ENCODE measurements at places on chromosomes 4 and X. TPM values are rescaled to one million over a fixed set of nuclear protein-coding genes. Genes with fewer than 3 reads are reported as not detected.

Gene CFAP99
- 0.64 TPM for polyA plus RNA-seq

DNA sequence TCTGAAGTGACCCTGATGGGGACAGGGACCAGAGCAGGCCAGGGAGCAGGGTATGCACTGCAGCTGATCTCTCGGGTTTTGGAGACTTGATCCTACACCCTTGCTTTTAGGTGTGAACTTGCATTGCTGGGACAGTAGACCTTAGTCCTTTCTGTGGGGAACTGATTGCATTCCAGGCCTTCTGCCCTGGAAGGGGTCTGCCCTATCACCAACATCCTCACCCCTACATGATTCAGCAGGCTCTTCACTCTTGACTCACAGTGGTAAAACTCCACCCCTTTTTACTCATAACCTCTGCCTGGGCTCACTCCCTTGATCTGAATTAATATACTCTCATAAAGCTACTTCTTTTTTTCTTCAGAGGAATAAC is 6.6 kb upstream of the DDX60L start:
- no peak for DNase-seq

DNA sequence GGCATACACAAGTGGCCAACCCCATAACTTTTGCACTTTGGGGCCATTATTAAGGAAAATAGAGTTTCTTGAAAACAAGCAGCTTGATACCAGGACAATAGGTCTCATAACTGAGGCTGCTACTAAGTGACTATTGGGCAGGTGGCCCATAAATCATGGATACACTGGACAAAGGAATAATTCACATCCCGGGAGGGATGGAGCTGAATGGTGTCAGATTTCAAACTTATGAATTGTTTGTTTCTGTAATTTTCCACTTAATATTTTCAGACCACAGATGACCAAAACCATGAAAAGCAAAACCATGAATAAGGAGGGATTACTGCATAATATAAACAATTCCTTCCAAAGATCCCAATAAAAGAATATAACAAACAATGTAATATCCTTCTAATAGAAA is 114.4 kb downstream of the WDFY3 start:
- no peak for DNase-seq

Gene HTN3
- polyA plus RNA-seq = not detected

DNA sequence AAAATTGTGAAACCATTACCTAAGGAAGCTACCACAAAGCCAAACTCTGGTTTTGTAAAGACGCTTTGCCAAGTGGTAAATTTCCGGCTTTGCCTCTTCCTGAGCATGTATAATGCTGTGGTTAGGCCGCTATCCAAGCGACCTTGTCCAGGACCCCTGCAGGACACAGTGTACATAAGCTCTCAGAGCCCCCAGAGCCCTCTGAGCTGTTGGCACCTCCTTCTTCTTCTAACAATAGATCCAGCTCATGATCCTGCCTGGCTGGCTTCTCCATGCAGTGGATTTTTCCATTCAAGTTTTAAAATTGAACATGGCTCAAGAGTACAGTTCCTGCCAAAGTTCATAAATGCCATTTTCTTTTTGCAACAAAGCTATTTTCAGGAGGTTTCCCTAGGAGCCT is 326.7 kb downstream of the MAPK10 start:
- DNase-seq = no peak

GRCh38 chrX:116317409-116317808 is 119.0 kb upstream of the SLC6A14 start:
- peak; percentile 54 for DNase-seq

Gene GLRA3
- polyA plus RNA-seq = 0.06 TPM

Gene XPNPEP2
- polyA plus RNA-seq = 61.7 TPM

DNA sequence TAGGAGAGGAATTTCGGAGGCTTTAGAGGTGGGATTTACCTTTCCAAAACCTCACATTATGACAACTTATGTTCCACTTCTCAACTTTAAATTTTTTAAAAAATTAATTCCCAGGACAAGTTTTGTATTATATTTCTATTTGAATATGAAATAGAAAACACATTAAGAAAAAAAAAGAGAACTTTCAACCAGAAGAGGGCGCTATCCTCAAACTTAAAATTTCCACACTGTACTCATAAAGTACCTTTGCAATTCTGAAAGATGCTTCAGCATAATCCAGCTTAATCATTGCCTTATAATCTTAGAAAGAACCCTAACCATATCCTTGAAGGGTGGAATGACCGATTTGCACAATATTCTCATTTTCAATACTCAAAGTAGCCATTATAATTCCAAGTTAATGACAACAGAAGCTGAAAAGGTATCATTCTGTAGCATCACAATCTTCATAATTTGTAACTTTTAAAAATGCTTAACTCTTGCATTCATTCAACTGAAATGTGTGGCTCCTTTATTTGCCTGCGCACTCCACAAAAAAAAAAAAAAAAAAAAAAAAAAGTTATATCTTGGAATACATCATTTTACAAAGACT is 158.0 kb downstream of the KCNIP4 start:
- DNase-seq = no peak

GRCh38 chr4:10115271-10115796 is 1.3 kb downstream of the WDR1 start:
- no peak for DNase-seq

- DNase-seq = no peak
Observed at GRCh38 chr4:79621061-79621460, 213.0 kb upstream of the GK2 start.

Gene HTRA3
- polyA plus RNA-seq = 17.1 TPM

GRCh38 chr4:106048250-106048971 is 153.1 kb downstream of the NPNT start:
- no peak for DNase-seq

- no peak for DNase-seq
Observed at GRCh38 chrX:108397627-108398391, 40.4 kb downstream of the COL4A6 start.

DNA sequence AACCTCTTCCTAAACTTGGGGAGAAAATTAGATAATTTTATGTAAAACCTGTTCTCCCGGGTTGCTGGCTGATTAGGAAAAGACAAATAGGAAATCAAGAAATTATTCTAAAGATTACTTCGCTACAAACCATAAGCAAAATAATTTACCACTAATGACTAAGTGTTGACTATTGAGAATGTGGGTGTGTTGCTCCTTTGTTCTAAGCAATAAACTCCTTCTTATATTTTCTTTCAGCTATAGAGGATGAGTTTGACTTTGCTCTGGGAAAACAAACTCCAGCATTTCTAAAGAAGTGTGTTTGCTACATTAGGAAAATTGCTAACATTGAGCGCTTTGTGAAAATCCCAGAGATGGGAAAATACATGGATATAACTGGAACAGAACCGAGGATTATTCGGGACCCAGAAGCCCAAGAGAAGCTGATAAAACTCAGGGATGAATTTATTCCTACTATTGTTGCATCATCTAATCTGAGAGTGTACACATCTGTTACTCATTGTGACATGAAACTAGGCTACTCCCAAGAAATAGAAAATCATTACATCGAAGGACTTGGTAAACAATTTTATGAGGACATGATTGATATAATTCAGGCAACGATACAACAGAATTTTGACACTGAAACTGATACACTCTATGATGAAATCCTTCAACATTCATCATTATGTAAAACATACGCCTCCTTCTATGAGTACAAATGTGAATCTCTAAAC is 194.2 kb downstream of the NWD2 start:
- DNase-seq = no peak

Gene TRO
- 104 TPM for polyA plus RNA-seq

DNA sequence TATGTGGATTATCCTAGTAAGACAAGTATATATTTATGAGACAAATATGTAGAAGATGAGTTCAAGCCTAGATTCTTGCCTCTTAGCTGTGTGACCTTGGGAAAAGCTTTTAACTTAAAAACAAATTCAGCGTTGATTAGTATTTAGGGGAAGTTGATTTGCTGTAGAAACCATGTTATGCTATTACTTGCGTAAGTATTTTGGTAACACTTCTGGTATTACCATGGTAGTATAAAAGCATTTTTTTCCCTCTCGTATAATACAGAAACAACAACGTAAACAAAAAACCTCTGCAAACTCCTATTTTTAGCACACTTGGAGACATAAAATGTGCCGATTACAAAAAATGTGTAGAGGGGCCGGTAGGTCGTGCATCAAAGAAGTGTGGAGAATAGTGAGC is 33.2 kb downstream of the STAG2 start:
- DNase-seq = no peak

Gene ERCC6L
- polyA plus RNA-seq = 3.9 TPM

Gene TTC29
- polyA plus RNA-seq = 1.7 TPM

Gene ZNF711
- polyA plus RNA-seq = 83.3 TPM

Gene MANBA
- 21.6 TPM for polyA plus RNA-seq

- DNase-seq = no peak
Observed at GRCh38 chr4:74543983-74544382, 99.0 kb downstream of the AREG start.

DNA sequence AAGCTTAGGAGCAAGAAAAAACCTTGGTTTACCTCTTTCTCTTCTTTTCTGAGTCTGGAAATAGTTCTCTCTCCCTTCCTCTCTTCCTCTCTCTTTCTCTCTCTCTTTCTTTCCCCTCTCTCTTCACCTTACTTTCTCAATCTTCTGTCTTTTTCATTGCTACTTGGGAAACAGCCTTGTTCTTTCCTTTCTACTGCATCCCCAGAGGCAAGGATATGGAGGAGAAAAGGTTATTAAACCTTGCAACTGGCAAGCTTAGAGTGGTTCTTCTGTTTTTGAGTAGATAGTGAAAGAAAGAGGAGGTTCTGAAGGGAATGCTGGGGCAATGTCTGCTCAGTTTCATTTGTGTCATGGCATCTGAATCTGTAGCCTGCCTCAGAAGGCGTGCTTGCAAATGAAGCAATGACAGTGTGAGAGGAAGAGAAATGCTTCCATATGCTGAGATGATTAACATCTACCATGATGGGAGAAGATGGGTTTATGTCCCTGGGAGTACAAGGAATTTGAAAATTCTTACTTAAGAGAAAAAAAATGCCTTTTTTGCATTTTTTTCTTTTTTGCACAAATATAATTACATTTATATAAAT is 190.6 kb downstream of the CEP135 start:
- no peak for DNase-seq

GRCh38 chrX:23062359-23062758 is 62.6 kb downstream of the DDX53 start:
- DNase-seq = no peak

GRCh38 chr4:79759793-79760192 is 313.2 kb downstream of the ANTXR2 start:
- DNase-seq = no peak
